ENCODE measurements at places on chromosomes 2 and 18.
A peak's percentile ranks its signal among the peaks of the same experiment; 100 is the strongest.

- no peak for DNase-seq
Observed at GRCh38 chr2:172464400-172465129, 37.2 kb downstream of the ITGA6 start.

GRCh38 chr2:238235331-238235732 lies 4.5 kb downstream of the HES6 start:
- DNase-seq: peak; percentile 62

DNA sequence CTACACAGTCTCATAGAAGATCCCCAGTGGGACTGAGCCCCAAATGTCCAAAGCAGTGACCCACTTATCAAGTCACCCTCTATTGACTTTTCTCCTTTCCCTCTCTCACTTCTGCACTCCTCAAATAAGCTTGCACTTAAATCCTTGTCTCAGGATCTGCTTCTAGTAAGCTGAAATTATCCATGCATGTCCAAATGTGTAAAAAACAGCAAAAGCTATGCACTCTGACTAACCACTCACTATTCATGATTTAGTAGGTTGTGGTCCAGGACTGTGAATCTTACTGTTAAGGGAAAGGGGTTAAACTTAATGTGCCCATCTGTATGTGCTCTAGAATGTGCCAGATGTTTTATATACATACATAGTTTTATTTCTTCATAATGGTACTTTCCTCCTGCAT lies 115.4 kb downstream of the SCG2 start:
- DNase-seq: no peak

GRCh38 chr2:23268467-23269263 lies 116.3 kb upstream of the KLHL29 start:
- DNase-seq: no peak

- peak; percentile 24 for DNase-seq
Observed at GRCh38 chr2:12504443-12504842, 212.3 kb upstream of the TRIB2 start.

DNA sequence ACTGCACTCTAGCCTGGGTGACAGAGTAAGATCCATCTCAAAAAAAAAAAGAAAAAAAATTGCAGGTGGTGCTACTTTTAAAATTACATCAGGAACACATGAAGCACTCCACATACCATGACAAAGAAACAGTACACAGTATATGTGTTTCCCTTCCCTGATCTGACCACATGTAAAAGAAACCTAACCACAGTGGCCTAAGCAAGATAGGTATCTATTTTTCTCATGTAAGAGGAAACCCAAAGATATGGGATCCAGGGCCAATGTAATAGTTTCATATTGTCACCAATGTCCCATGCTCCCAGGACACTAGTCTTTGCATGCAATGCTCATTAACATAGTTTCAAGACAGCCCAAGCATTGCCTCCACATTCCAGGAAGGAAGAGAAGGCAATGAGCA lies 99.9 kb downstream of the DYM start:
- no peak for DNase-seq

GRCh38 chr2:23355001-23355400 lies 30.0 kb upstream of the KLHL29 start:
- DNase-seq: no peak

- no peak for DNase-seq
Observed at GRCh38 chr18:77042583-77042982, 90.0 kb downstream of the MBP start.

DNA sequence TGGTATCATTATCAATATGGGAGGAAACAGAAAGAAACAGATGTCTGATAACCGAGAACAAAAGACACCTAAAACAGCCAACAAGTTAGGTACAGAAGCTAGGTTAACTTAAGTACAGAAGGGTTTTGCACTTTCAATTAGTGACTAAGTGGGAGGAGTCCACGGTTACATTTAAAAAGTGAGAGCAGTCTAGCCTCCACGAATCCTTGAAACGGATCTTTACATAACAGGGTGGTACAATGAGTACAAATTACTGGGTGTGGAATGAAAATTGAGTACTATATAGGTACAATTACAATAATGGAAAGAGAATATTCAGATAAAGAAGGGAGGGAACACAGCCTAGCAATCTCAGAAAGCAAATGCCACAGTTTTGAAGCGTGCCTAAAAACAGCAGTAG lies 76.6 kb downstream of the TLK1 start:
- no peak for DNase-seq

DNA sequence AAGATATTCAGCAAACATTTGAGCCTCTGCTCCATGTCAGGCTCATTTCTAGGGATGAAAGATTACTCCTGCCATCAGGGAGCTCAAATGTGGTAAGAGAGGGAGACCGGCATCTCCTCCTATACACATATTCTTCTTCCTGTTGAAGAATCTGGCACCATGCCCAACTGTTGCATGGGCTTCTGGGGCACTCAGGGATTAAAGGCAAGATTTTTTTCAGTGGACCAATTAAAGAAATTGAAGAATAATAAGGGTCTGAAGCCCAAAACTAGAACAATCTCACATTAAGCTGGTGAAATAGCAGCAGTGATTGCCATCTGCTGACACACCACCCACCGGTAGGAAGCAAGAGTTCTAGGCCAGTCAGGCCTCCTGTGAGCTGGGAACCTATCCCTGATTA lies 145.4 kb upstream of the LYPD6 start:
- DNase-seq: no peak

DNA sequence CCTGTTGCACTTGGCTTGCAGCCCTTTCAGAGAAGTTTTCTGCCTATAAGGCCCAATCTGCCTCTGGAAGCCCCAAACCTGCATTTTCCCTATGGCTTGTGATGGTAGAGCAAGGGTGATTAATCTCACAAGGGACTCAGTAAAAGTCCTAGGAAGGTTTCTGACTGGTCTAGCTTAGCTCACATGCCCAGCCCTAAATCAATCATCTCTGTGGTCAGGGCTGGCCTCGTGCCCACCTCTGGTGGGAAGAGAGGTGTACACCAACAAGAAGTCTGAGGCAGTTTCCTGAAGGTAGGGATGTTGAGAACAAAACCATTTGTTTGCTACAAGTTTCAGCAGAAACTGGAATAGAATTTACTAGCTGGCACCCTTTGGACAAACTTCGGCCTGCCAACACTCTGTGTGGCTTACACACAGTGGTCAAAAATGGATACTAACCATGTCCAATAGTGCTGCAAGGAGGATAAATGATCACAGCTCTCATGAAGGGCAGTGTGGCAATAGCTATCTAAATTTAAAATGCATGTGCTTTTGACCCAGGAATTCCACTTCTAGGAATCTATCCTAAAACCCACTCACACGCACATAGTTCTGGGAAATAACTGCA lies 96.4 kb downstream of the EN1 start:
- no peak for DNase-seq

DNA sequence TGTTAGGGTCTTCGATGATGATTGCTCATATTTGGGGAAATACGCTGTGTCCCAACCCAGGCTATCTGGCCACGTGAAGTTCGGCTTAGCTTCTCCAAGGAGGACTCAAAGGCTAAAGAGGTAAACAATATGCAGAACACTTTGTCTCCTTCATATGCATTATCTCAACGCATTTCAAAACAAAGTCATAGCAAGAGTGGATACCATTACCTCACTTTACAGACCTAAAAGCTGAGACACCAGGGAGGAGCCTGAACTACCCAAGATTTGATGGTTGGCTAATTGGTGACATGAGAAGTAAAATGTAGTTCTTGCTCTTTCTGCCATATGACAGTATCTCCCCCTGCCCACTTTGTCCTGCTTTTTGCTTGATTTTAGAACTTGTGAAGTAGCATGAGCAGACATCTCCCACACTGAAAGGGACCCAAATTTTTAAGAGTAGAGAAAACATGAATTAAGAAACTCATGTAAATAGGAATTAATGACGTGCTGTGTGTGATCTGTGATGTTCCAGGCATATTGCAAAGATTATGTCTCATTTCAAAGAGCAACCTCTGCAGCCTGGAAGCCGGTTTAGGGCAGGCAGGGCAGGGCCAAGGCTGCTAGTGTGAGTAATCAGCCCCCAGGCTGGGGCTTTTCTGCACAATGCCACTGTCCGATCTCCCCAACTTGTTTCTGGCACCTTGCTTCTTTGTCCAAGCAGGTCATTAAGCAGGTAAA lies 144.5 kb downstream of the BCL11A start:
- DNase-seq: no peak

- DNase-seq: no peak
Observed at GRCh38 chr2:12835733-12836132, 119.0 kb downstream of the TRIB2 start.

GRCh38 chr18:33833842-33834241 lies 255.8 kb downstream of the ASXL3 start:
- no peak for DNase-seq
